ENCODE measurements at places on chromosomes 5 and 9.

GRCh38 chr9:24698881-24699518 lies 153.3 kb upstream of the IZUMO3 start:
- DNase-seq: no peak

- no peak for DNase-seq
Measured at GRCh38 chr5:176725521-176726280, 78.4 kb downstream of the TSPAN17 start.

DNA sequence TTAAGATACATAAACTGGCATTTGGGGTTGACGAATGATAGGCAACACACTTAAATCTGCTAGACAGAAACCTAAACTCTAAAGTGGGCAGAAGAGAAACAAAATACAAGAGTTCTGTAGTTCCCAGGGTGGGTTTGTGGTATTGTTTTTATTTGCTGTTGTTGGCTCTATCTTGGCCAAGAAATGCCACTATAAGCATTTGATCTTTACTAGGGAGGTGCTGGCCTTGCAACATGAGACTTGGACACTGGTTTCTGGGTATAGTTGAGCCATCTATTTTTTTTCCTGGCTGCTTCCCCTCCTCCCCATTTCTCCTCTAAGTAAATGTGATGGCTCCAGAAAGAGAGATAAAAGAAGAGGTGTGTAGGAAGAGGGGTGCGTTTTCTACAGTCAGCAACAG lies 251.2 kb downstream of the SLIT3 start:
- DNase-seq: no peak

DNA sequence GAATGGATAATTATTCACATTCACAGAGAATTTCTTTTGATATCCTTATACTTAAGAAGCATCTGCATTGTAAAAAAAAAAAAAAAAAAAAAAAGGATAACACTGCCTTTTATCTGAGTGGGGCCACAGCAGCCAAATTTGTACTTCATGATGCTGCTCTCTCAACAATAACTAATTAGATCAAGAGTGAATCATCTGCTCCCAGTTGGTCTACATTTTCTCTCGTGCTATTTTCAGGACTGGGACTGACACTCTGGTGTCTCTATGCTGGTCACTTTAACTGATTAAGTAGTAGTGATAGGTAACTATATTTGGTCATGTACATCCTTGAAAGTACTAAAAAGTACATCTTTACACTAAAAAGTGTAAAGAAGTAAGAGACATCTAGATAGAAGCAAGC lies 90.1 kb downstream of the RFX3 start:
- no peak for DNase-seq

DNA sequence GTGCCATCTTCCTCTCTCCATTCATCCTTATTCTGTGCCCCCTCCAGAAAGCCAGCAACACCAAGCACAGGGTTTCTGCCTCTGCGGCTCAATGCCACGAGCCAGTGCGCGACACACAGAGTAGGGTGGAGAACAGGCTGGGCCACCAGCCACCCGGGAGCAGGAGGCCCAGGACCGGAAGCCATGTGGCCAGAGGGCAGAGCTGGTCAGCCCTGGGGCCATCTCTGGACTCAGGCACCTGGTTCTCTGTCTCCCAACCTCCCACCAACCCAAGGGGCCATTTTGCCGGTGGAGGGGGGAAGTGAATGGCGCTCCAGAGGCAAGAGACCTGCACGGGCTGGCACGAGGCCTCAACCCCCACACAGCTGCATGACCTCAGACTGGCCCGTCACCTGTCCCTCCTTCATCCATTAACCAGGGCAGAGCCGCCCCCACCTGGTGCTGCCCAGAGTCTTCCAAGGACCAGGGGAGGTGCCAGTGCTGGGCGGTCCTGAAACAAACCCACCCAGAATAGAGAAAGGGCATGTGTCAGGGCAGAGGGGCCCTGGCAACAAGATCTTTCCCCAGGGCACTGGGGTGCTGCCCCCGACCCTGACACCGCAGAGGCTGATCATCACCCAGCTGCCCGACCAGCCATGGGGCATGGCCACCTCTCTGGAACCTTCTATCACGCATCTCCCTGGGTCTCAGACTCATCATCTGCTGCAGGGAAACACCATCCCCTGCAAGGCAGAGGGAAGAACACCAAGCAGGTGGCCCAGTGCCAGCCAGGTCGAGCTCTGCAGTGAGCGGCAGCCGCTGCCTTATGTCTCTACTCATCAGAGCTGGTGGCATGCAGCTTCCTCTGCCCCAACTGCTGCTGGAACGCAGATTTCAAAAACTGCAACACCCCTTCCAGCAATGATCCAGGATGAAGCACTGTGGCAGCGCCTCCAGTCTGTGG lies 11.9 kb downstream of the VAV2 start:
- no peak for DNase-seq

GRCh38 chr9:104784098-104784497 lies 20.2 kb downstream of the NIPSNAP3B start:
- DNase-seq: no peak

GRCh38 chr9:116154334-116154975 lies 864 bp downstream of the PAPPA start:
- no peak for DNase-seq

DNA sequence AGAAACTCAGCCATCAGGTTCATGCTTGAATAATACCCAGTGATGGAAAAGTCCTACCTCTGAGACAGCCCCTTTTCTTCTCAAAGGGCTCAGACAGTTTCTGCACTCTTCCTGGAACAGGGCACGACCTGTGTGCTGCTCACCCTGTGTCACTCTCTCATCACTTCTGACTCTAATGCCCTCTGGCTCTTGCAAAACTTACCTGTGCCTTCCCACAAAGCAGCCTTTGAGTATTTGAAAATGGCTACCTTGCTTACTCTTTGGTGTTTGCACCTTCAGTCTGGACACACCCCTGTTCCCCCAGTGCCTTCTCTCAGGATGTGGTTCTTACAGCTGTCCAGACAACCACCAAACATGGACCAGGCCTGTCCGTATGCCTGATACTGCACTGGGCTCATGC lies 171.4 kb downstream of the GRIA1 start:
- no peak for DNase-seq

GRCh38 chr9:137547687-137548543 lies 2.3 kb downstream of the PNPLA7 start:
- DNase-seq: no peak

DNA sequence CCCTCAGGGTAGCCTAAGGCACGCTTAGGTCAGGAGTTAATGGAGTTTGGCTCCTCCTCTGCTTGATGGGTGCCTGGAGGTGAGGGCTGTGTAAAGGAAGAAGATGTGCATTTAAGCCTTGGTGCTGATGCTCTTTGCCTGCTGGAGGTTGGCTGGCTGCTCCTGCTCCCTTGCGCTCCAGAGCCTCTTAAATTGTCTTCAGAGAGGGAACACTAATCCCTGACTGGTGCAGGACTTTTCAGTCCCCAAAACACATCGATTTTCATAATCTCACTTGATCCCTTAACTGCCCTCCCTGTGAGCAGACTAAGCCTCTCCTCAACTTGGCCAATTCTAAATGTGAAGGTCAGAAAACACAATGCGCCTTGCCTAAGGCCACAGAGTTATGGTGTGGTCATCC lies 16.2 kb upstream of the TCOF1 start:
- no peak for DNase-seq

DNA sequence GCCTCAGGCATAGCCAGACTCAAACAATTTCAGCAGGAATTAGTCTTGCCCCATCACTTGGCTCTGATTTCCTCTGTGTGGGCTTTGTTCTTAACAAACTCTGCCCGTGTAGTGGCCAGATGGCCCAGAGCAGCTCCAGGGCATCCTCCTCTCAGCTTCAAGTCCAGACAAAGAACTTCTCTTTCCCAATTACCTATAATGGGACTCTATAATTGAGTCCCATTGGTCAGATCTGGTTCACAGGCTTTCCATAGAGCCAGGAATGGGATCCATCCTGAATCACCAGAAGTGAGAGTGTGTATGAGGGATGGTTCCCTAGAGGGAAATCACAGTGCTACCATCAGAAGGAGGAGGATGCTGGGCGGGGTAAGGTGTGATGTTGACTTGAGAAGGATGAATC lies 515.8 kb downstream of the KIF4B start:
- no peak for DNase-seq

DNA sequence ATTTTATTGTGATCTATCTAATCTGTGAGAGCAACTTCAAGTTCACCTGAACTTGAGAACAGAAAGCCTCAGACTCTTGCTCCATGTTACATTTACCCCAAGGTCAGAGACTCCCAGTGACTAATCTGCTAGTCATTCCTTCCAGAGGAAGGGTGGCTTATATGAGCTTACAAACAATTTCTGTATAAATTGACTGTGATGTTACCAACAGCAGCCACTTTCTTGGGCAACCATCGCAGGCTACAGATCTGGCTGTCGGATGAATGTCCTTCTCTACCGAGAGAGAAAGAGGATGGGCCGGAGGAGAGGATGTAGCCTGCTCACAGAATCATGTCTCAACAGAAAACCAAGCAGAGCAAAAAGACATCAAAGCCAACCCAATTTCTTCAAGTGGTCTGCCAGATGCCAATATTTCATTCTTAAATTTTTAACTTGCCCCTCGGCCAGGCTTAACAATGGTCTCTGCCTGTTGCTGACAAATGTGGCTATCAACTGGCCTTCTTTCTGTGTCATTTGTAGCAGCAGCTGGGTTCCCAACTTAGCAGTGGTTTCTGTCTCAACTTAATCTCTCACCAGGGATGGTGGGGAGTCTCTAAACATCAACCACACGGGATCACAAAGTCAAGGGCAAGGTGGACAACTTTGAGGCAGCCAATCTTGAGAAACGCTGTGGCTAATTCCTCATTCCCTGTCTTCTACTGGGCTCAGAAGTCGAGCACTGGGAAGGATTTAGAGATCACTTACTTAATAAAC lies 81.3 kb downstream of the RAPGEF1 start:
- peak; percentile 46 for DNase-seq

- no peak for DNase-seq
Measured at GRCh38 chr9:89684218-89684617, 79.4 kb downstream of the GADD45G start.

GRCh38 chr9:103991698-103992097 lies 102.4 kb upstream of the SMC2 start:
- no peak for DNase-seq

- DNase-seq: no peak
Measured at GRCh38 chr9:129814432-129815223, 9.3 kb downstream of the TOR1A start.

DNA sequence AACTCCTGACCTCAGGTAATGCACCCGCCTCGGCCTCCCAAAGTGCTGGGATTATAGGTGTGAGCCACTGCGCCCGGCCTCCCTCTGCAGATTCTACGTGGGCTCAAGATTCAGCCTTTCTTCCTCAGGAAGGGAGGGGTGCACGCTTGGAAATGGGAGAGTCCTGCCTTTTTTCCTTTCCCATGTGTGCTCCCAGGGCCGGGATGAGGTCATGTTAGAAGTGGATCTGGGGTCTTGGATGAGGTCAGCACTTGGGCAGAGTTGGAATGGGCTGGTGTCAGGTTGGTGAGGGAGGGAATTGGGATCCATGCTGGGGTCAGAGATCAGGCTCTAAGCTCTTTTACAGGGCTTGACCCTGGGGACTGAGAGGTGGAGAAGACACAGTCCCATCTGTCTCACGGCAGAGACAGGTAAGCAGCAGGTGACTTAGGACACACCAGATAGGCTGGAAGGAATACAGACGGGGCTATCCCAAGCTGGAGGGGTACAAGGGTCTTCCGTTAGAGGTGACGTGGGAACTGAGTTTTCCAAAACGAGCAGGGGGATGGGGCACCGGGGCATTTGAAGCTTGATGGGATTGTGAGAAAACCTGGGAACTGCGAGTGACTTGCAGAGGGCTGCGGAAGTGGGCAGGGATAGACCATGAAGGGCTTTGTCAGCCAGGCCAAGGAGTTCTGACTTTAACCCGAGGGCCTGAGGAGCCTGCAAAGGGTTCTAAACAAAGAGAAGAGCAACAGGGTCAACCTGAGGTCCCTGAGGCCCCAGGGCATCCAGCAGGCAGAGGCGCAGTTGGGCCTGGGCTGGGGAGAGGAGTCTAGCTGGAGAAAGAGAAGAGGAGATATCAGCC lies 1.8 kb upstream of the AQP7 start:
- no peak for DNase-seq

DNA sequence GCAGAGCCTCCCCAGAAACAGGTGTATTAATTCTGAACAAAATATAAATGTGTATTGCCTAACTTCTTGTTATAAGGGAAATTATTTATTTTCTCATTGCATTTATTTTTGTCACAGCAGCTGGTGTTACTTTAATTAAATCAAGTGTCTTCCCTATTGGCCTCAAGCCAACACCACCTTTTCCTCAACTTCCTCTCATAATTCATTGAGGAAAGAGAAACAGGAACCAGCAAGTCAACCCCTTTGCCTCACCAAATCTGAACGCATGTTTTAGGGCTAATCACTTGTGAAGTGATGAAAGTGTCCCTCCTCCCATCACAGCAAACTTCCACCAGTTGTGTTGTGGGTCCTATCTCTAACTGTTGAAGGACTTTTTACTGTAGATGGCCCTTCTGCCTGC lies 73.1 kb downstream of the DIRAS2 start:
- DNase-seq: no peak

- no peak for DNase-seq
Measured at GRCh38 chr9:21311889-21312288, 6.8 kb upstream of the IFNA5 start.

DNA sequence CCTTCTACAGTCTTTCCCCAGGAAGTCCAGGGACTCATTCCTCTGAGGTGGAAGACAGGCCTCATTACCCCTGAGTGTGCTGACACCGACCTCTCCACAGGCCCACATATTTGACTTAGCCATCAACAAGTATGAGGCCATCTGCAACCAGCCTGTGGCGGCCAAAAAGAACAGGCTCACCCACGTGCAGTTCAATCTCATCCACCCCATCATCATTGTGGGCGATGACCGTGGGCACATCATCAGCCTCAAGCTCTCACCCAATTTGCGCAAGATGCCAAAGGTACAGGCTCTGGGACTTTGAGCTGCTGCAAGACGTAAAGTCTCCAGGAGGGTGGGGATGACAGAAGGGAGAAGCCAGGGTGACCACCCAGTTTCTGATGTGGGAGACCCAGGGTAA lies 5.6 kb downstream of the ENHO start:
- no peak for DNase-seq

GRCh38 chr5:108898257-108898656 lies 150.6 kb downstream of the FER start:
- DNase-seq: no peak

DNA sequence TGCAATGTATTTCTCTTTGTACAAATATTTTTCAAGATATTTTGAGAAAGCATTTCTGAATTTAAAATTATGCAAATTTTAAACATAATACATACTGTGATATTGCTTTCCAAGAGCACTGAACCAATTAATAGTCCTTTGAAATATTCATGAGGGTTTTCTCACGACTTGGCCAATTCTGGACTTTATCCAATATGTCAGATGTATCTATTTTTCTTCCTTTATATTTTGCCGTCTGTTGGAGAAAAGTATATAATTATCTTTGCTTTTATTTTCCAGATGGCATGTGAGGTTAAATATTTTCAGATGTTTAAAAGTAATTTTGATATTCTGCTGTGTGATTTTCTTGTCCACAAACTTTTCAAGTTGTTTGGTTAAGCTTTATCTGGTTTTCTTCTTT lies 378.9 kb downstream of the SLCO4C1 start:
- no peak for DNase-seq

Measured in stimulated activated naive CD4-positive, alpha-beta T cell treated with Interleukin-2 at 50 U/mL for 16 hours (primary cell).